ENCODE measurements at places on chromosomes 7 and 10. TPM values are rescaled to one million over a fixed set of nuclear protein-coding genes. Genes with fewer than 3 reads are reported as not detected.

STAG3 gene
- total RNA-seq: 0.22 TPM

MRPS16 gene
- total RNA-seq: 187 TPM

TACC2 gene
- 86.1 TPM for total RNA-seq

SEMA3A gene
- total RNA-seq: 8.9 TPM

ADD3 gene
- 7.4 TPM for total RNA-seq

VPS37D gene
- 3.5 TPM for total RNA-seq

CREB5 gene
- total RNA-seq: 4.4 TPM

TRIM74 gene
- 0.27 TPM for total RNA-seq

GUSB gene
- 34.3 TPM for total RNA-seq

MKX gene
- not detected for total RNA-seq

Measured in A549 treated with CpdA at 1 μM for 4 hours (cell line).